NCI-H1417 treated with DMSO at 0.1 percent for 48 hours (cell line): ENCODE measurements at places on chromosomes 12 and 14.

GRCh38 chr12:97131220-97131981 lies 224.3 kb downstream of the NEDD1 start:
- DNase-seq = no peak

GRCh38 chr12:79058342-79058741 lies 193.8 kb downstream of the SYT1 start:
- DNase-seq = no peak

- no peak for DNase-seq
Measured at GRCh38 chr12:54282949-54283593, 2.5 kb downstream of the HNRNPA1 start.

DNA sequence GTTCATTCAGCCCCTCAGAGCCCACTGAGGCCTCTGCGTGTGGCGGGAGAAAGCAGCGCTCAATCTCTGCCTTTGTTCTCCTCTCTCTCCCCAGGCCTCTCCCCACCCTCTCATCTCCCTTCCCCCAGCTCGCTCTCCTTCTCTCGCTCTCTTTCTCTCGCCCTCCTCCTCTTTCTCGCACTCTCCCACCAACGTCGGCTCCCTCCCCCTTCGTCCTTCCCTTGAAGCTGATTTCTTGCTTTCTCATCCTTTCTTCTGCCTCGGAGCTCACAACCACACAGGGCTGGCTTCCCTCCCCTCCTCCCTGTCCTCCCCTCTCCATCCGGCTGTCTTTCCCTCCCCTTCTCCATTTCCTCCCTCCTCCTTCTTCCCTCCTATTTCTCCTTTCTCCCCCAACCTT lies 96.4 kb downstream of the LRRC74A start:
- no peak for DNase-seq

GRCh38 chr14:78982551-78982950 lies 812.4 kb downstream of the NRXN3 start:
- no peak for DNase-seq
